ENCODE measurements at places on chromosomes 6 and 20.

DNA sequence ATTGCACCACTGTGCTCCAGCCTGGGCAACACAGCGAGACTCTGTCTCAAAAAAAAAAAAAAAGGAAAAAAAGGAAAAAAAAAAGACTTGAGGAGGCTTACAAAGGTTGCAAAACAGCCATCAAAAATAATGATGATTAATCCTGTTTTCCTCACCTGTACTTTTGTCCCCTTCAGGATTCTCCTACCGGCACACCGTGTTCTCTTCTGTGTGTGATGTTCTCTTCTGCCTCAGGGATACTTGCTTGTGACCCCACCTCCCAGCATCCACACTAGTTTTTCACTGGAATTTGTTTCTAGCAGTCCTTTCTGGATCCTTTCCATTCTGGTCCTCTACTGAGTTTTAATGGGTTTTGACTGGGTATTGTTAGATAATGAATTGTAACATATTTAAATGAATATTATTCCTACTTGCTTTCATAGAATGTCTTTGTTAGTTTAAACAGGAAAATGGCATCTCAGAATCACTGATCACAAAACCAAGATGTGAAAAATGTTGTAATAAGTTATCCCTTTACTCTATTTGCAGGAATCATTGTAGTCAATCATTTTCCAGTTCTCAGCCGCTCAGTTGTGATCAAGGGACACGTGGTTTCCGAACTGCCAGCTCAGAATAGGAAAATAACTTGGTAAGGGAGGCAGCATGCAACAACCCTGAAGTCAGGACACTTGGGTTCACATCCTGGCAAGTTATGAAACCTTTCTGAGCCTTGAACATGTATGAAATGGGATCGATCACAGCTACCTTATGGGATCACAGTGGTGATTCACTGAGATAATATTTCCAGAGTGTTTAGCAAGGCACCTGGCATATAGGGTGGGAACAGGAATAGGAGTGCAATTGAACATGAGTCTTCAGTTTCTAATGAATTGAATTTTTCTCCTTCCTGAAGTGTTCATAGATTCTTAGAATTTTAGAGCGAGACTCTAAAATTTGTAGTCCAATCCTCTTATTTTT lies 8.5 kb downstream of the C6orf89 start:
- no peak for DNase-seq

DNA sequence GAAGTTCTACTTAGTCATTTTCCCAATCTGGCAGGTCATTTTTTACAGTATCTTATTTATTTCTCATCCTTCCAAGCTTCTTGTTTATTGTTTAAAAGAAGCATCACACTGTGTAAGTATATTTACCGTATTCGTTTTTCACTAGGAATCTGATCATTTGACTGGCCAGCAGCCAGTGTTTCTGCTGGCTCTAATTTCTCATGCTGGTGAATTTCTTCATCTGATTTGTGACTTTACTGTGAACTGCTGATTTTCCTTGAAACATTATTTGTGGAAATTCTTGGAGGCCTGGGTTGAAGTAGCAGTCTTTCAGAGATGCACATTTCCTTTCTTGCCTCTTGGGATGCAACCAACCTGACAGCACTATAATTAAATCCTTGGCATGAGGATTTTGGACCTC lies 65.9 kb downstream of the PREP start:
- no peak for DNase-seq

DNA sequence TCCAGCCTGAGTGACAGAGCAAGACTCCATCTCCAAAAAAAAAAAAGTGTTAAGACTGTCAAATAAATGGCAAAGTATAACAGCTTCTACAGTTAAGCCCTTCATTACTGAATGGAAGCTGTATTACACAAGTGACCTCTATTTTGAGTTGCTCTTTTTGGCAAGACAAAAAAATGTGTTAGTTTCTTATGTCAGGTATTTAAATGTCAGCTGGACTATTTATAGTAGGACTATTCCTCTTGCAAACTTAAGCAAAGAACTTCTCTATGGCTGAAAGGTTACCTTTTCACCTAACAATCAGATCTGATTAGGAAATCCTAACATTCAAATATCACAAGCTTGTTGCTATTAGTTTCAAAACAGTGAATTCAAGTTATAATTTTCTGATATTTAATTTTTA lies 12.4 kb downstream of the UBE2V1 start:
- no peak for DNase-seq

GRCh38 chr6:37027036-37027720 lies 21.7 kb downstream of the FGD2 start:
- DNase-seq = no peak

DNA sequence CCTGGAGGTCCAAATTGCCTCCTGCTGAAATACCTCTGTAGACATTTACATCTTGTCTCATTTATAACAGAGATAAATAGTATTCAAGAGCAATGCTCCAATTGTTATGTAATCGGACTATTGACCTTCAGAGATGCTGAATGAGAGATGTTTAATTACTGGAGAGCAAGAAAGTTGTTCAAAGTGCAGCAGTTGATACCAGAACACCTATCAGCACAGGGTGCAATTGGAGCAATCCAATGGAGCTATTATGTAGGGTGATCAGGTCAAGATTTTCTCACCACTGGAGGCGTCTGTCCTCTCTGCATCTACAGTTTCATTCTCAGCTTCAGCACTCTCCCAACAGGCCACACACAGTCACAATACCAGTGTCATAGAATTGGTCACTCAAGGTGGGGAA lies 19.5 kb upstream of the TMX4 start:
- DNase-seq = no peak

DNA sequence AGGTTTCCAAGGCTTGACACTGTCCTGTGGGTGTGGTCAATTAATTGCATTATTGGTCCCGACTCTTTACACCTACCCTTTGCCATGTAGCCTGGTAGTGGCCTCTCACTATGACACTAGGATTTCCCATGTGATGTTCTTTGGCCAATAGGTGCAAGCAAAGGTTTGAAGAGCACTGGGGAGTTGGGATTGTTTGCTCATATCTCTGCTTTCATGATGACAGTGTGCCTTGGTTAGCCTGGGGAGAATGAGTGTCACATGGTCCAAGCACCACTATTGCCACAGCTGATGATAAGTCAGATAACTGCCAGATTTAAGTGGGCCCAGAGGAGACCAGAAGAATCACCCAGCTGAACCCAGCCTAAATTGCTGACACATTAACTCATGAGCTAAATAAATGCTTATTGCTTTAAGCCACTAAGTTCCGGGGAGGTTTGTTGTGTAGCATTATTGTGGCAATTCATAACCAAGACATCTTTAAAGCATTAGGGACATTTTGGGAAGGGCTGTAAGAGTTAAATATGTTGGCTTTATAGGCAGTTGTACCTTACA lies 17.2 kb upstream of the SCP2D1 start:
- DNase-seq = no peak

DNA sequence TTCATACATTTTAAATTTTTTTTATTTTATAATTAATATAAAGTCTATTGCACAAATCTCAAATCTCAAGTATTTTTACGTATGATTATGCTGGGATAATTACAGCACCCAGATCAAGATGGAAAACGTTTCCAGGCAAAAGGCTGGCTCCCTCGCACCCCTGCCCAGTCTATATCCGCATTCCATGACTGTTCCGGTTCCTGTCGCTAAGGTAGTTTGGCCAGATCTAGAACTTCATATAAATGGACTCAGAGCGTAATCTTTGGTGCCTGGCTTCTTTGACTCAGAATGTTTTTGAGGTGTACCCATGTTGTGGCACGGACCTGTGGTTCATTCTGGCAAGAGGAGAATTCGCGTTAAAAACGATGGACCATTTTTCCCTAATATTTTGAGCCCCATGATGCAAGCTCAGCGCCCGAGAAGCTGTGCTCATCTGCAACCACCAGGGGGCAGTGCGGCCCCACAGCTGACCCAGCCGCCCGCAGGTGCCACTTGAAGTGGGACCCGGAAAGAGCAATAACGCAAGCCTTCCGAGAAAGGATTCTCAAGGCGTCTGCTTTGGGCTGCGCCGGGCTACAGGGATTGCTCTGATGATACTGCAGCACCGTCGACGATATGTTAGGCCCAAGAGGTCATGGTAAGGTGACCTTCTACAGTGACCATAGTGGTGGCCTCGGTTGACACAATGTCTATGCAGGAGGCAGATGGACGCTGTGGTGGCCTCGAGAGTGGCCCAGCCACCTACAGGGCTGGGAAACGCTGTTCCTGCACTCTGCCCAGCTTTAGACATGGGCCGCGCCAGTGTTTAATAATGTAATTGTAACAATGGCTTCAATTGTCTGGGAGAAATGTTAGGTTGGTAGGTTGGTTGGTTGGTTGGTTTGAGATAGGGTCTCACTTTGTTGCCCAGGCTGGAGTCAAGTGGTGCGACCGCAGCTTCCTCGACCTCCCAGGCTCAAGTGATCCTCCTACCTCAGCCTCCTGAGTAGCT lies 160.1 kb downstream of the ZMYND8 start:
- no peak for DNase-seq

DNA sequence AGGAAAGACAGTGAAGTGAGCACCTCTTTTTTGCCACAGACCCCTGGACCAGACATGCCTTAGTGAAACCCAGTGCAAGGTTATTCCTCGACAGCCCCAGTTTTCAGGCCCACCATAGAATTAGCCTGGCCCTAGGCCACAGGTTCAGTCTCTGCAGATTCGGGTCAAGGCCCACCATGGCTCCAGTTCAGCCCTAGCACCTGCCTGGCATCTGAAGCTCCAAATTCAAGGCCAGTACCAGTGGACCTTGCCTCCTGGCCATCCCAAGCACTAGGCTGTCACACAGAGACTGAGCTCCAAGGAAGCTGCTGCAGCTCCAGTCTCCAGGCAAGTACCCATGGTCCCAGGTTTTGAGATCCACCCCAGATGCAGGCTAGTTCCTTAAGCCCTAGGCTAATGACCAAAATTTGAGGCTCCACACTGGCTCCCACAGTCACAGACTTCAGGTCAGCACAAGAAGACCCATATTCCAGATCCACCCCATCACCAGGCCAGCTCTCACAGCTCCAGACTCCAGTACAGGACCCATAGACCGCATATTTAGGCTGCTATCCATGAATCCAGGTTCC lies 877.5 kb upstream of the ADGRB3 start:
- no peak for DNase-seq

DNA sequence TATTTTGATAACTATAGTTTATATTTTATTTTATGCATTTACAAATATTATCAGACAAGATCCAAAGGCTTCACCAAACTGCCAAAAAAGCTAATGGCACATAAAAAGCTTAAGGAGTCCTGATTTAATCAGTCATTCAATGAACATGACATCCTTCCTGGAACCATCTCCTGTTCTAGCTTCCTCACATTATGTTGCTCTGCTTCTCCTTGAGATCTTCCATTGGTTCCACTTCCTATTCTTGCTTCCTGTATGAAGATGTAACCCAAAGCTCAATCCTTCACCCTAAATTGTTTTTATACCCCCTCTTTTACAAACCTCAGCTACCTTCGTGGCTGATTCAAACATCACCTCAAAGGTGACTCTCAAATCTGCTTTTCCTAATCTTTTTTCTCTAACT lies 4.5 kb upstream of the BRD2 start:
- no peak for DNase-seq

- DNase-seq = no peak
Observed at GRCh38 chr6:2179950-2180349, 65.5 kb downstream of the GMDS start.

DNA sequence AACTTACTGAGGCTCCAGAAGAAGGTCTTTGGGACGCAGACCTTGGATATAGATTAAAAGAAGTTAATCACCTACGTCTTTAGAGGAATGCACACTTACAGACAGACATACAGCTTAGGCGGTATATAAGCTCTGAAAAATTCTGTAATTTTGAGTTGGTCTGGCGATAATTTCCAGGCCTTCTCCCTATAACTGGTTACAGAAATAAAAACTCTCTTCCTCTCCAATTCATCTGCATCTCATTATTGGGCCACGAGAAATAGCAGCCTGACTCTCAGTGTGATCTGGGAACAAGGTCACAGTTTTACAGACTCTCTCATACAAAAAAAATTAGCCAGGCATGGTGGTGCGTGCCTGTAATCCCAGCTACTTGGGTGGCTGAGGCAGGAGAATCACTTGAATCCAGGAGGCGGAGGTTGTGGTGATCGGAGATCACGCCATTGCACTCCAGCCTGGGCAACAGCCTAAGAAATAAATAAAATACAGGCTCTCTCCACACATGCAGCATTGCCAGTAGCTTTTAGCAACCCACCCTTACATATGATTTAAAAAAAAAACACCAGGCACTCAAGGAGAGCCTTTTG lies 4.7 kb downstream of the ZBTB24 start:
- peak; percentile 56 for DNase-seq

DNA sequence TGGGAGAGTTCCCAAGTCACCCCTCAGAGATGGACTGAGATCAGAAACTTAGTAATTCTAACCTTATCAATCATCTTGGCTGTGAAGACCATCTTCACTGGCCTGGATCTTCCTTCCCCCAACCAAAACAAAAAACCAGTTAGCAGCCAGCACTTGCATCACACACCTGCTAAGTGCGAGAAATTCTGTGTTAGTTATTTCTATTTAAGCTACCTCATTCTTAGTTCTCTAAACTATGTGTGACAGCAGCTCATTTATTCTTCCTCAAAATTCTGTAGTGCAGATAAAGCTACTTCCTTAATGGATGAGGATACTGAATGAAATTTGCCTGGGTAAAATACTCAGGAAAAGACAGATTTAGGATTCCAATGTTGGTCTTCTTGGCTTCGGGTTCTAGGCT lies 18.2 kb upstream of the TAGAP start:
- no peak for DNase-seq

- peak; percentile 71 for DNase-seq
Observed at GRCh38 chr6:35425284-35425683, 26.9 kb upstream of the FANCE start.

DNA sequence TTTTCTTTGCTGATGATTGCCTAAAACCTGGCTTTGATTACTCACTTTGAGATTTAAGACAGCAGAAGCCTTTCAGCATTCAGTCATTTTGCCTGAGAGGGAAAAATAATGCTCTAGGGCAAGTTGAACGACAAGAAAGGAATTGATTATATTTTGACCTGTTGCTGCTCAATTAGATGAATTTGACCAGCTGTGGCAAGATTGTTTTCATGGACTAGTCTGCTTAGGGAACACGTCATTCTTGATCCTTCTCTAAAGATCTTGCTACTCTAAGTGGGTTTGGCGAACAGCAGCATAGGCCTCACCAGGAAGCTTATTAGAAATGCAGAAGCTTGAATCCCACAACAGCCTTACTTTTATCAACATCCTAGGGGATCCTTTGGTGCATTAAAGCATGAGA lies 59.7 kb upstream of the PHACTR1 start:
- no peak for DNase-seq

GRCh38 chr6:125718109-125718508 lies 31.3 kb upstream of the HEY2 start:
- DNase-seq = no peak

DNA sequence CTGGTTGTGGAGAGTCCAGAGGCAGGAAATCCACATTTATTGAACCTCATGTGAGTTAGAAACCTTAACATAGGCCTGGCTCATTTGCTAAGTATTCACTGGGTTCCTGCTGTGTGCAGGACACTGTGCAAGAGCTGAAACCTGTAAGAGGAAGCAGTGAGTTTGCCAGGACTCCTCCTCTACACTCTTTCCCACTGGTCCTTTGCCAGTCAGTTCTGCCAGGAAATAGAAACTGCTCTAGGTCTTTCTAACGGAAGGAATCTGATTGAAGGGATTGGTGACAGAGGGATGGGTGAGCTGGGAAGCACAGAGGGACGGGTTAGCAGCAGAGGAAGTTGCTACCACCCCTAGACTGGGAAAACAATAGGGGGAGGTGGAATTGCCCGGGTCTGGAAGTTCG lies 234.2 kb upstream of the ECI2 start:
- peak; percentile 67 for DNase-seq

GRCh38 chr6:12516070-12516469 lies 200.5 kb upstream of the PHACTR1 start:
- no peak for DNase-seq

Data from GM04504 (cell line).